ENCODE measurements at places on chromosomes 2 and 18.
A peak's percentile ranks its signal among the peaks of the same experiment; 100 is the strongest.

DNA sequence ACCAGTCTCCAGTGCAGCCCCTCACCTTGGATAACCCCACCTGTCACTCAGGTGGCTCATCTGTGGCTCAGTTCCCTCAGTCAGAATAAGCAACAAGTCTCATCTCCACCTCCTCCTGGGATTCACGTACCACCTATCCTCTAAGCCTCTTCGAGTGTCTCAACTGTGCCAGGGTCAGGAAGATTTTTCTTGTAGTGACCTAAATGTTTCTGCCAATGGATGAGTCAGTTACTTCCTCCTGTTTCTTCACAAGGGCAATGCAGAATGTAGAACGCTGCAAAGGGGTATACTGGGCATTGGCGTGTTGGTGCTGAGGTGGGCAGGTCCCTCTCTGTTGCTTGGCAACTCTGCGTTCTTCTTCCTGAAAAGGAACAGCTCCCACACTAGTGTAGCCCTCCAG is 213.3 kb upstream of the CXCR4 start:
- DNase-seq, result no peak

- DNase-seq, result no peak
Measured at GRCh38 chr2:28507796-28508764, 12.2 kb downstream of the PLB1 start.

- peak; percentile 65 for DNase-seq
Measured at GRCh38 chr2:201235860-201236811, 24.2 kb upstream of the CASP8 start.

- no peak for DNase-seq
Measured at GRCh38 chr2:176534798-176535466, 265.7 kb downstream of the MTX2 start.

GRCh38 chr2:99388892-99389291 is 51.7 kb downstream of the EIF5B start:
- no peak for DNase-seq

- no peak for DNase-seq
Measured at GRCh38 chr2:198545411-198545810, 741.0 kb downstream of the PLCL1 start.

DNA sequence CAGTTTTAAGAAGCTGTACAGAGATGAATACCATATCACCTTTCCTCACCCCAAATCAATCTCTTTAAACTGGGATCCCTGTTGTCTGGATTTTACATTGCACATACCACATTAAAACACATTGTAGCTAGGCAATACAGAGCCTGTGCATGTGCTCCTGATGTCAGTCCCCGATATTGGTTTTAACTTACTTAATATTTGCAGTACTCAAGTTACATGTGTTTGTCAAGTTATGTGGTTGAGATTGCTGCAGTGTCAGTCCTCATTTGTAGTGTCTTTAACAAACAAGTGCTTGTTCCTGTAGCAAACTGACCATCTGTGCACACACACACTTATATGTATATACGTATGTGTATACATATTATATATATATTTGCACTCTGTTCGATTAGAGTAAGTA is 10.4 kb upstream of the UBE2E3 start:
- DNase-seq, result no peak

GRCh38 chr18:35497027-35497369 is 762 bp downstream of the INO80C start:
- no peak for DNase-seq

GRCh38 chr2:89844221-89844943 is 1152.9 kb downstream of the RPIA start:
- DNase-seq, result no peak

DNA sequence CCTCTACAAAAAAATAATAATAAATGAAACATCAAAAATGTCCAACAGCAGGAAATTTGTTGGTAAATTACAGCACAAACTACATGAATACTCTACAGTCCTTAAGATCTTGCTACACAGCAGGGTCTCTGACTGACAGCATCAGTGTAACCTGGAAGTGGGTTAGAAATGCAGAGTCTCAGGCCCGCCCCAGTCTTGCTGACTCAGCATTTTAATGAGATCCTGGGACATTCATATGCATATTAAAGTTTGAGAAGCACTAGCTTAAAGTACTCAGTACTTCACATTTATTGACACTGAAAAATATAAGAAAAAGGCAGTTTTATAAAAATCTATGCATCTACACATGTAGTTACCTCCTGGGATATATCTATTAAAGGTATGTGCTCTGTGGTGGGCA is 21.7 kb downstream of the ST3GAL5 start:
- DNase-seq, result no peak

GRCh38 chr2:7479603-7480002 is 562.4 kb downstream of the RNF144A start:
- DNase-seq, result no peak

GRCh38 chr2:43480874-43481273 is 115.0 kb downstream of the THADA start:
- no peak for DNase-seq

DNA sequence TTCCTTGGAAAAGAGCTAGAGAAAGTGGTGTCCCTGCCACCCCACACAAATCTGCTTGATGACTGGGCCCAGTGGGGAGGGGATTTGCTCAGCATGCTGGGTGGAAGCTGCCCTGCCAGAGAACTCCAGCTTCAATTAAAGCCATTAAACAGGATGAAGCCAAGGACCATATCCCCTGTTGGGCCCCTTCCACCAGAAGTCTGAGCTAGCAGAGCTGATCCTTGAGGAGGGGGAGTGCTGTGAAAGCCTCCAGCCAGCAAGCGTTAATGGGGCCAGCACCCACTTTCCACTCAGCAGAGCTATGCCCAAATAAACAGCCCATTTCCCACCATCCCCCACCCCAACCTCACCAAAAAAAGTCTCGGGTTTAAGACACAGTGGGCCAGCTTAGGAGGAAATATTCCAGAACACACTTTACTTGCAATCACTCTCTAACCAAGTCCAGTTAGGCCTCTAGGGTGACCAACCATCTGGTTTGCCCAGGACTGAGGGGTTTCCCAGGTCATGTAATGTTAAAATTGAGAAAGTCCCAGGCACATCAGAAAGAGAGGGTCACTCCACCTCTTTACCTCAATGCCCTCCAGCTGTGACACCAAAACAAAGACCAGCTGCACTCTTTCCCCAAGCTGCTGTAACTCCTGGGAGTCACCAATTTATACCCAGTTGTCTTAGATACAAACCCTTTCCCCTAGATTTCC is 132.3 kb downstream of the FOXI3 start:
- no peak for DNase-seq

- no peak for DNase-seq
Measured at GRCh38 chr2:30282081-30282480, 50.7 kb downstream of the LBH start.

DNA sequence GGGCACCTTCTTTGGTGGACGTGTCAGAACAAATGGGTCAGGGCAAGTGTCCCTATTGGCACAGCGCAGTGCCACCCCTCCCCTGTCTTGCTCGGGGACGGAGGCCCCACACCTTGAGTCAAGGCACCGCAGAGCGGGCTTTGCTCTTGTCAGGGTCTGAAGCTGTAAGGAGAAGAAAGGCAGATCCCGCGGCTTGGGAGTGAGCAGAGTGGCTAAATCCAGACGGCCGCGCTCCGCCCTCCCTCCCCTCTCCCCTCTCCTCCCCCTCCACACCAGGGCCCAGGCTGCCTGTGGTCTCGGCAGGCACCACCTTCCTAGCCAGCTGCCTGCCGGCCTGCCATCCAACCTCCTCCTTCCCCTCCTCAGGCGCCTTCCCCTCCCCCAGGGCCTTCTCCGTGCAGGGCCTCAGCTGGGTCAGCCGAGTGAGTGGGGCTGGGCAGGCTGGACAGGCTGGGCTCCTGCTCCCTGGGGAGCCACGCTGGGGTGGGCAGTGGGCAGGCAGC is 25.8 kb downstream of the SPEG start:
- peak; percentile 71 for DNase-seq

DNA sequence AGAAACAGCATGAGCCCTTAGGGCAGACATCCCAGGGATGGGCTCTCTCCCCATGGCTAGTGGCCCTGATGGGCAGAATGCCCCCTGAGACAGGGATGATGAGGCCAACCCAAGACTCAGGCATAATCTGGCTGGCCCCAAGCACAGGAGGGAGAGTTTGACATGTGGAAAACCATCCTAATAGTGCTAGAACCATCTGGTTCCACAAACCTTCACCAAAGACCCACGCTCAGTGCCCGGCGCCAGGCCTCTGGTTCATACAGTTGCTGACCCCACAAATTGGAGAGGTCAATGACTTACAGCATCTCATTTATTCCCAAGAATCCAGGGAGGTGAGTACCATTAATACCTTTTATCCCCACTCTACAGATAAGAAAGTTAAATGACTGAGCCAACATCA is 95.5 kb downstream of the TNS1 start:
- no peak for DNase-seq

- no peak for DNase-seq
Measured at GRCh38 chr2:56522605-56523089, 338.9 kb downstream of the CCDC85A start.

GRCh38 chr18:44356566-44357157 is 324.0 kb upstream of the SETBP1 start:
- no peak for DNase-seq

DNA sequence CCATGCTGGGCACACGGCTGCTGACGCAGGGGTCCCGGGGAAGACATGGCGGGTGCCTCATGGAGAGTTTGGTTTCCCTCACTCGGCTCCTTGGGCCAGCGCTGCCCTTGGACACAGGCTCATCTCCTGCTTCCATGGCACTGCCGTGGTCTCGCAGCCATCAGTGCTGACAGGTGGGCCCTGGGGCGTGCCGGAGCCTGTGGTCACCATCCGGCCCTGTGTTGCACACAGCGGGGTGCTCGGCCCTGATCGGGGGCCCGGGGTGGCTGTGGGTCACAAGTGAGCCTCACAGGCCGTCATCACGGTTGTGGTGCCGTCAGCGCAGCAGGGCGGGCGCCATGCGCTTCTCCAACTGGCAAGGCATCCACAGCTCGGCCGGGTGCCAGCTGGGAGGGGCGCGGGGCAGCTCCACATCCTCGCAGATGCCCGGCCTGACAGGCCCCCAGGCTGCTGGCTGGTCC is 582 bp downstream of the RTP5 start:
- no peak for DNase-seq

- DNase-seq, result peak; percentile 28
Measured at GRCh38 chr2:167438206-167438605, 549.9 kb downstream of the XIRP2 start.

GRCh38 chr2:101064868-101065549 is 62.9 kb downstream of the RPL31 start:
- DNase-seq, result no peak

Measured in NT2/D1 (cell line).